ENCODE measurements at places on chromosomes 5 and 9. TPM values are rescaled to one million over a fixed set of nuclear protein-coding genes. Genes with fewer than 3 reads are reported as not detected.

- peak; percentile 29 for DNase-seq
- H3K27ac ChIP-seq = peak overlapping the region; percentile 88
- peaks cover 32% of the 10 kb centered on the region for H3K4me1 ChIP-seq
These were observed 980 bp downstream of the CCNO start for GRCh38 chr5:55232271-55232984.

- H3K4me1 ChIP-seq = no peaks in the 10 kb centered on the region
- no peak overlapping the region for H3K27ac ChIP-seq
- H3K27me3 ChIP-seq = no peaks in the 10 kb centered on the region
- no peak overlapping the region for H3K4me3 ChIP-seq
- H3K36me3 ChIP-seq = no peaks in the 10 kb centered on the region
These were observed 237.1 kb downstream of the DMRTA1 start for GRCh38 chr9:22683700-22684075.

DNA sequence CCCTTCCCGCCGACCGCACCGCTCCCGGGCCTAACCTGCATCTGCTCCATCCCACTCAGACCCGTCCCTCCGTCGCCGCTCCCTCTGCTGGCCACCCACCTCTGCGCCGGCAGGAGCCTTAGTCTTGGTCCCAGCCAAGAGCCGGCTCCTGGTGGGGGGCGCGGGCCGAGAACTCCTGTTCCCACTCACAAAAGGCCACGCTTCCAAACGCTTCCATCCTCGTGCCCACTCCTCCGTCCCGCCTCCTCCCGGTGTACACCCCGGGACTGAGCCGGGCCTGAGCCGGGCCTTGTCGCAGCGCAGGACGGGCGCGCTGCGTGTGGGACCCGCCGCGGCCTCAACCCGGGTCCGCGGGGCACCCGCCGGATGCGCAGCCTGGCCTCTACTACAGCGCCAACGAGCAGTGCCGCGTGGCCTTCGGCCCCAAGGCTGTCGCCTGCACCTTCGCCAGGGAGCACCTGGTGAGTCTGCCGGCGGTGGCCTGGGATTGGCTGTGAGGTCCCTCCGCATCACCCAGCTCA lies 7.5 kb downstream of the ADAMTS13 start:
- no peaks in the 10 kb centered on the region for H3K4me1 ChIP-seq
- H3K27me3 ChIP-seq = no peaks in the 10 kb centered on the region
- H3K36me3 ChIP-seq = no peaks in the 10 kb centered on the region
- no peak overlapping the region for H3K4me3 ChIP-seq
- no peak for DNase-seq
- no peak overlapping the region for H3K27ac ChIP-seq

Gene SPATA31C1
- not detected for total RNA-seq

- H3K27ac ChIP-seq = no peak within 1 kb of the TSS
- no peaks in the 10 kb centered on the region for H3K27me3 ChIP-seq
- DNase-seq = no peak
- no peak within 1 kb of the TSS for H3K4me3 ChIP-seq
- H3K4me1 ChIP-seq = peaks cover 26% of the 10 kb centered on the region
These were observed at the start of gene CD74 for GRCh38 chr5:150412319-150413175. TSS of gene CD74 (minus strand) at chr5:150412910. CDS start at chr5:150412749, 161 bp downstream.

GRCh38 chr5:52769061-52769460 lies 18.7 kb upstream of the ITGA1 start:
- H3K4me3 ChIP-seq = no peak overlapping the region
- no peaks in the 10 kb centered on the region for H3K4me1 ChIP-seq
- H3K36me3 ChIP-seq = no peaks in the 10 kb centered on the region
- DNase-seq = no peak

Gene DEPDC1B
- total RNA-seq = 39.7 TPM

- H3K27ac ChIP-seq = no peak overlapping the region
- DNase-seq = no peak
- no peaks in the 10 kb centered on the region for H3K4me1 ChIP-seq
- no peaks in the 10 kb centered on the region for H3K36me3 ChIP-seq
- no peaks in the 10 kb centered on the region for H3K27me3 ChIP-seq
These were observed 290.8 kb downstream of the GLIS3 start for GRCh38 chr9:4009006-4009511.

Gene TAF11L5
- not detected for total RNA-seq

- no peaks in the 10 kb centered on the region for H3K36me3 ChIP-seq
- no peak overlapping the region for H3K4me3 ChIP-seq
- H3K4me1 ChIP-seq = no peaks in the 10 kb centered on the region
- H3K27ac ChIP-seq = no peak overlapping the region
These were observed 153.0 kb downstream of the DENND1A start for GRCh38 chr9:123776708-123777537.

DNA sequence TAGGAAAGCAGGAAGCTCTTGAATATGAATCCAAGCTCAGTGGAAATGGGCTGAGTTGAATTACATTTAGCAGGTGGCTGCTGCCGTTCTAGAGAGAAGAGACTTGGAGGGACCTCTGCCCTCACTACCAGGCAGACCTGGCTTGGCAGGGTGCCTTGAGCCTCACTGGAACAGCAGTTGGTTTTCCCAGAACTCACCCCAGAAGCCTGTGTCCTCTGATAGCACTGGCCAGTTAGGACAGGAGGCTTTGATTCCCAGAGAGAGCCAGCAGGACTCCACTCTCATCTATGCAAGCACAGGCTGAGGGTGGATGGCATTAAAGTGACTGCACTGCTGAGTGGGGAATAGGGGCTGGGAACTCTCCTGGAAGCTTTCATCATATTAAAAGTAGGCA lies 54.8 kb downstream of the PWWP2A start:
- no peaks in the 10 kb centered on the region for H3K27me3 ChIP-seq
- no peak overlapping the region for H3K27ac ChIP-seq
- H3K4me1 ChIP-seq = no peaks in the 10 kb centered on the region
- DNase-seq = no peak

GRCh38 chr9:136533775-136534157 lies 12.1 kb downstream of the NOTCH1 start:
- peaks cover 2% of the 10 kb centered on the region for H3K36me3 ChIP-seq
- DNase-seq = no peak
- peaks cover 47% of the 10 kb centered on the region for H3K4me1 ChIP-seq

DNA sequence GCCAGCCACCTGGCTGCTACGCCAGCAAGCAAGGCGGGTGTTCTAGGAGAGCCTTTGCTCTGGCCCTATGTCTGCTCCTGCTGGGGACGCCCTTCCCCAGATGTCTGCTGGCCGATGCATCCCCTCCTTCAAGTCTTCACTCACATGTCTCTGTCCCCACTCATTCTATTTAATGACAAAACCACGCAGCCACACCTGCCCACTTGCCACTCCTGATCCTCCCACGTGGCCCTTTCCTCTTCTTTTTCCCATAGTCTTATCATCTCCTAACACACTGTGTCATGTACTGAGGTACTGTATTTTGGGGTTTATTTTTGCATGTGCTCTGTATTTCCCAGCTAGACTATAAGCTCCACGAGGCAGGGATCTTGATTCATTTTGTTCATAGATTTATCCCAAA lies 62.0 kb upstream of the HRH2 start:
- H3K4me3 ChIP-seq = no peak overlapping the region
- DNase-seq = no peak
- peaks cover 6% of the 10 kb centered on the region for H3K27me3 ChIP-seq
- no peaks in the 10 kb centered on the region for H3K4me1 ChIP-seq
- no peak overlapping the region for H3K27ac ChIP-seq
- no peaks in the 10 kb centered on the region for H3K36me3 ChIP-seq

GRCh38 chr5:95709967-95710650 lies 21.0 kb upstream of the RHOBTB3 start:
- peaks cover 48% of the 10 kb centered on the region for H3K4me1 ChIP-seq
- H3K27ac ChIP-seq = peak overlapping the region; percentile 90
- H3K4me3 ChIP-seq = no peak overlapping the region
- peak; percentile 71 for DNase-seq
- H3K36me3 ChIP-seq = no peaks in the 10 kb centered on the region
- H3K27me3 ChIP-seq = no peaks in the 10 kb centered on the region

GRCh38 chr9:130126721-130127433 lies 45.3 kb upstream of the NCS1 start:
- H3K36me3 ChIP-seq = peaks cover 3% of the 10 kb centered on the region
- no peak for DNase-seq
- H3K4me3 ChIP-seq = no peak overlapping the region
- no peaks in the 10 kb centered on the region for H3K4me1 ChIP-seq
- H3K27ac ChIP-seq = no peak overlapping the region
- H3K27me3 ChIP-seq = no peaks in the 10 kb centered on the region

DNA sequence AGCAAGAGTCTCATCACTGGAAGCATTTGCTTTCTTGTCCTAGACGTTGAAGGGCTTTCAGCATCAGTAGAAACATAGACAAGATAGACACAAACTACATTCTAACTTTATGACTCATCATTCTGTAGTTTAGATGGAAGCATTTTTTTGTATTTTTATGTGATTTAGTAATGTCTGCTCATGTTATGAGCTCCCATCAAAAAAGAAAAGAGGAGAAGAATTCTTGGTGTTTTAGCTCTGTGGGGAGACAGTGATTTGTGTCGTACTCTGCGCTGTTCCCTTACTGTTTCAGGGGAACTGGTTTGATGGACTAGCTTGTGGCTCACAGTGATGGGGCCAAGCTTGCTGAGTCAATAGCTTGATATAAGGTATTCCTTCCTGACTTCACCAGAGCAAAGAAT lies 159.2 kb upstream of the WWC1 start:
- H3K4me3 ChIP-seq = no peak overlapping the region
- H3K36me3 ChIP-seq = no peaks in the 10 kb centered on the region
- no peaks in the 10 kb centered on the region for H3K4me1 ChIP-seq
- no peak overlapping the region for H3K27ac ChIP-seq

GRCh38 chr9:77802515-77803293 lies 154.6 kb upstream of the GNA14 start:
- no peak for DNase-seq
- H3K36me3 ChIP-seq = no peaks in the 10 kb centered on the region
- H3K4me3 ChIP-seq = no peak overlapping the region
- no peaks in the 10 kb centered on the region for H3K4me1 ChIP-seq
- no peaks in the 10 kb centered on the region for H3K27me3 ChIP-seq

DNA sequence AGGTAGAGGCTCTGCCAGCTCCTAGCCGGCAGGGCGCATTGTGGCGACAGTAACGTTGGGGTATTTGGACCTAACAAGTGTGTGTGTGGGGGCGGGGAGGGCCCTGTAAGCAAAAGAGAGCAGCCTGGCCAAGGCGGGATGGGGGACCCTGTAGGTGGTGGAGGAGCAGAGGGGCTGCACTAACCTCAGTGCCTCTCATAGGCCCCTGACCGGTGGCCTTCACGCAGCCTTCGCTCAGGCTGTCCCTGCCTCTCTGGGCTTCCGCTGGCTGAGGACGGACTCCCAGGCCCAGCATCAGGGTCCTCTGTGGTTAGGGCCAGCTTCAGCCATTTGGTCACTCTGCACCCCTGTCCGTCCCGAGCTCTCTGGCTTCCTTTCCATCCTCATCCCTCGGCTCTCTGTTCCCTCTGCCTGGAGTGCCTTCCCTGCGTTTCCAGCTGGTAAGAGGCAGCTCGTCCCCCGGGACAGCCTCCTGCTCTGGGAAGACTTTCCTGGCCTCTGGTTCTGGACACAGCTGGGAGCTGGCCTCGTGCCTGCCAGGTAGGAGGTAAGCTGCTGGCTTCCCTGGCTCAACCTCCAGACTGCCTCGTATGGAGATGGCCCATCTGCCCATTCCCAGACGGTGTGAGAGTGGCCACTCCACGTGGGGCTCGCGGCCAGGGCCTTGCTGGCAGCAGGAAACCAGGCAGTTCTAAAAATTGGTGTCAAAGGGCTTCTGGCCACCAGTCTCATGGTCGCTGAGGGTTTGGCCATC lies 39.3 kb upstream of the PHYKPL start:
- H3K4me3 ChIP-seq = no peak overlapping the region
- H3K27me3 ChIP-seq = no peaks in the 10 kb centered on the region
- no peak overlapping the region for H3K27ac ChIP-seq
- H3K4me1 ChIP-seq = no peaks in the 10 kb centered on the region
- no peaks in the 10 kb centered on the region for H3K36me3 ChIP-seq

DNA sequence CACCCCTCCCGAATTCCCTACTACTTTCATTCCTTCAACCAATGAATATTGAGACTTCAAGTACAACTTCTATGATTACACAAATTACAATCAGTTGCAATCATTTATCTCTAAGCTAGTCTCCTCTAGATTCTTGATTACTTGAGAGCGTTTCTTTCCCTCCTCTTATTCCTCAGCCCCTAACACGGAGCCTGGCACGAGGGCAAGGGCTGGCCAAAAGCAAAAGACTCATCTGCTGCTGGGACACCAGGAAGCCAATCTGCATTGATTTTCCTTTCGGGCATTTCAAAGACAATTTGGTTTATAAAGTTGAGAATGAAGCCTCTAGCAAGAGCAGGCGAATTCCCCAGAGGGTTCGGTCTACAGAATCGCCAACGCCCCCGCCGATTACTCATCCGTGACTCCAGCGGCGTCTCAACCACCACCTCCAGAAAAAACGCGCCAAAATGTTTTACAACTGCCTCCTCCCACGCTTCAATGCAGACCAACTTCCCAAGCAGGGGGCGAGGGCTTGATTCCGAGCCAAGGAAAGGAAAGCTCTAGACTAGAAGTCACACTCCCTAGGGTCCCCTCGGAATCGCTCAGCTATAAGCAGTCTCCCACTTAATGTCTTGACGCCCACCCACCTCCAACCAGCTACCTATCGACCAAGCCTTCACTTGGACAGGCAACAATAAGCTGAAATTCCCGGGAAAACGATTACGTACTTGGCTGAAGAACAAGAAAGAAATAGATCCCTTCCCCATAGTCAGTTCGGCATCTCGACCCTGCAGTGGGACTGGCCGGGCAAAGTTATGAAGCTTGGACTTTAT lies 1.5 kb downstream of the PCSK1 start:
- peaks cover 26% of the 10 kb centered on the region for H3K27me3 ChIP-seq
- peaks cover 4% of the 10 kb centered on the region for H3K4me1 ChIP-seq
- H3K27ac ChIP-seq = no peak overlapping the region
- no peak for DNase-seq
- no peak overlapping the region for H3K4me3 ChIP-seq

Gene MTRR
- total RNA-seq = 32.5 TPM

DNA sequence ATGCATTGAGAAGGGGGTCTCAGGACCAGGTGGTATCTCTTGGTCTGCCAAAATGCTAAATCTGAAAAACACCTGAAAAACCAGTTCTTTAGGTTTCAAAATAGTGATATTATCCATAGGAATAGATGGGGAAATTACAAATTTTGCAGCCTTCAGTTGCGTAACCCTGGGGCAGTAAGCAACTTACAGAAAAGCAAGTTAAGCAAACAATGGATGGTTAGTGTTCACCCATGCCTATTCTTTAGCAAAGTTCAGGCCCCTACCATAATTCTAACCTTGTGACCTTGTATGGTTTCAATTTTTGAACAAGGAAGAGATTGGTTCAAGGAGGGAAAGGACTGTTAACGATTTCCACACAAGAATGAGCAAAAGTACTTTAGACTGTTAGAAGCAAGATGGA lies 24.5 kb downstream of the GLRX start:
- DNase-seq = no peak
- H3K4me3 ChIP-seq = no peak overlapping the region

Gene PFN3
- total RNA-seq = not detected

Gene OR1N1
- total RNA-seq = not detected

DNA sequence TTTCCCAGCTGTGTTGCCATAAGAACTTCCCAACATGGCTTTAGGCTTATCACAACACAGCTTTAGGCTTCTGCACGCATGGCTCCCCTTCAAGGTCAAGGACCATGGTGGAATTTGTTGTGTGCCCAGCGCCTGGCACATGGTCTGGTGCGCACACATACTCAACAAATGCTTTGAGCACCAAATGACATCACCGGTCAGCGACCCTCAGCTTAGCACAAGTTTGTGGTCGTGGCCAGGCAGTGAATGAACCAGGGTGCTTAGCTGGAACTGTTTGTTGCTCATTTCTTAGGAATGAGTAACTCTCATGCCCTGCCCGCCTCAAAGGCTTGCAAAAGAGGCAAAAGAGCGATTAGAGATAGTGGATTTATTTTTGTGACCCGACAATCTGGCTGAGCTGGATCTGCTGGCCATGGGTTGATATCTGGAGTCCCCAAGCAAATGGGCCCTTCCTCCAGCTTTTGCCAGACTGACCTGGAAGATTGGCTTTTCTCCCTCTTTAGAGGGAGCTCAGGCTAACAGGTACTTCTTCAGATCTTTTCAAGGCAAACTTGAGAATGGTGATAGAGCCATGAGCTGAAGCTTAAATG lies 58.9 kb downstream of the DAP start:
- H3K27me3 ChIP-seq = no peaks in the 10 kb centered on the region
- no peaks in the 10 kb centered on the region for H3K36me3 ChIP-seq
- peak; percentile 68 for DNase-seq
